ENCODE measurements at places on chromosomes 1 and 21.

GRCh38 chr1:234564035-234565029 is 45.6 kb downstream of the IRF2BP2 start:
- DNase-seq = no peak

DNA sequence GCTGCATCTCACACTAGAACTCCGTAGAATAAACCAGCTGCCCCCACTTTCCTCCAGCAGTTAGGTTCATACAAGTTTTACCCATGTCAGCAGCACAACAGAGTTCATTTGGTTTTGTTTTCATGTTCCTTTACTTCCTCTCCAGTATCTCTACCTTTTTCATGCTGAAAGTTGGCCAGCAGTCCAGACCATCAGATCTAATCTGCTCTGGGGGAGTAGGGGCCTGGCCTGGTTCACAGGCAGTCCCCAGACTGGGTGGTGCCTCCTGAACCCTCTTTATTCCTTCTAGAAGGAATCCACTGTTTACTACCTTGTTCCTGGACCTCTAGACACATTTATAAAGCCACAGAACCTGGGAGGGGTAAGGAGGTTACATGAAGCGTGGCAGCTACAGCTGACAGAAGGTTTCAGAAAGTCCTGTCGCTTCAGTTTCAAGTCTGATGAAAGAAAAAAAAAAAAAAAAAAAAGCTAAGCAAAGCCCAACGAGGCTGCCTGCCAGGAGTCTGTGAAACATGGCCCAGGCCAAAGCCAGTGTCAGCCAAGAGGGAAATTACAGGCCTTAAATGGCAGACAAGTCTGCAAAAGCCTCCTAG is 184.6 kb upstream of the JUN start:
- DNase-seq = peak; percentile 64

DNA sequence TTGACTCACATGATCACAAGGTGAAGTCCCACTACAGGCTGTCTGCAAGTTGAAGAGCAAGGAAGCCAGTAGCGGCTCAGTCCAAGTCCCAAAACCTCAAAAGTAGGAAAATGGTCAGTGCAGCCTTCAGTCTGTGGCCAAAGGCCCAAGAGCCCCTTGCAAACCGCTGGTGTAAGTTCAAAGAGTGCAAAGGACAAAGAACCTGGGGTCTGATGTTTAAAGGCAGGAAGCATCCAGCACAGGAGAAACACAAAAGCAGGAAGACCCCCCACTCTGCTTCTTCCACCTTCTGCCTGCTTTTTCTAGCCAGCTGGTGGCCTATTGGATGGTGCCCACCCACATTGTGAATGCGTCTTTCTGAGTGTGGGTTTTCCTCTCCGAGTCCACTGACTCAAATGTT is 2222.6 kb downstream of the MRPL39 start:
- DNase-seq = no peak

DNA sequence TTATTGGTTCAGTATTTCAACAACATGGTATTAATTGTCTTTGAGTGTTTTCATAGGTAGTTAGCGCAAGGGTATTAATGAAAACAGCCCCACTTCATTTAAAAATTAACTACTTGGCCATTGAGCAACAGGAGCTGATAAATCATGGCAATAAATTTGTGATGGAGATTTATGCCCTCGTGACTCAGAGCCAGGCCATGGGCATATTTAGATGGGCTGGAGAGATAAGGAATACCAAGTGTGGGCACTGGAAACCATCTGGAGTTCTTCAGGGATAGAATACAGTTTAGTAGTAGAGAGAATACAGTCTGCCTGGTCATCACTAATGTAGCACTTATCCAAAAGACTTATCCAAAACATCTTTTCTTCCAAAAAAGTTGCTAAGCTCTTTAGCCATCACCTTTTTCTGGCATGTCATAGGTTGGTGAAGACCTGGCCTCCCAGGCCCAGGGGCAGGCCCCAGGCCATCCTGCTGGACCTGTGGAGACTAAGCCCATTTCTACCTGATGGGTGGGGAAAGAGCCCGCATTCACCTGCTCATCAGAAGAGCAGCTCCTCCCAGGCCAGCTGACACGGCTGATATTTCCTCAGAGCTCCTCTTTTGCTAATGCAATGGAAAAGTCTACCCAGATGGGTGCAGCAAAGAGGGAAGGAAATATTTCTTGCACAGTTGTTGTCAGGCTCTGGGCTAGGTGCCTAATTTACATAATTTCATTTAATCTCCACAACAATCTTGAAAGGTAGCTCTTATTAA is 238.0 kb downstream of the TM2D1 start:
- no peak for DNase-seq

DNA sequence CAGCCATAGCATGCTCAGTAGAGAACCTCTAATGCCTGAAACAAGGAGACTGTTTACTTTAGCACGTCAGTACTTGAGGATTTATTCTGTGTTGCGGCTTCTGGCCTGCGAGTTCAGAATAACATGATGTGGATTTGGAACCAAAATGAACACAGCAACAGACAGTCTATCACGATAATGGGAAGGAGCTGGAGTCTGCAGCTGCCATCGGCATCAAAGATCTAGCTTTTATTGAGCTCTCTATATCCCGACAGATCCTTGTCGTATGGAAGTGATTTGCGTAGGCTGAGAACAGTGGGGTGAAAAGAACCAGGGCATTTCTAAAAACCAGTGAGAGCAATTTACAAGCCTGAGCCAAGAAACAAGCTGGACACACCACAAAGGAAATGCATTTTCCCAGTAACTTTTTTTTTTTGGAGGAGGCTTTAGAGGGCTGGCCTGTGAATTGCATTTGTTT is 294.2 kb downstream of the KIF26B start:
- peak; percentile 26 for DNase-seq

- DNase-seq = no peak
These were observed 77.6 kb downstream of the RIPK4 start for GRCh38 chr21:41689289-41689583.

DNA sequence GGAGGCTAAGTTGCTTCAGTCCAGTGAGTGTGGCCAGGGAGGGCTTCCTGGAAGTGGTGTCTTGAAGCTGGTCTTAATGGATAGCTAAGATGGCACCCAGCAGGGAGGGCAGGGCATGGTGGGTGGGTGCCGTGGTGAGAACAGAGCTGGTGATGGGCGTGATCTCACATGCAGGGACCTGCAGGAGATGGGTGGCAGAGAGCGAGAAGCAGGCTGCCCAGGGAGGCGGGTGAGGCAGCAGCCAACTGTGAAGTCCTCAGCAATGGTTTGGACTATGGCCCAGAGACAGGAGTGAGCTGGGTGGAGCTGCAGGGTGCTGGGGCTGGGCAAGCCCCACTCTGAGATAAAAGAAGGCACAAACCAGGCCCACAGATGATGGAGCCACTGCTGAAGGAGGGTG is 50.7 kb downstream of the UMODL1 start:
- no peak for DNase-seq

- DNase-seq = no peak
These were observed 56.2 kb upstream of the TARBP1 start for GRCh38 chr1:234535218-234535617.

- DNase-seq = no peak
These were observed 5.4 kb downstream of the SERTAD4 start for GRCh38 chr1:210237981-210238380.

DNA sequence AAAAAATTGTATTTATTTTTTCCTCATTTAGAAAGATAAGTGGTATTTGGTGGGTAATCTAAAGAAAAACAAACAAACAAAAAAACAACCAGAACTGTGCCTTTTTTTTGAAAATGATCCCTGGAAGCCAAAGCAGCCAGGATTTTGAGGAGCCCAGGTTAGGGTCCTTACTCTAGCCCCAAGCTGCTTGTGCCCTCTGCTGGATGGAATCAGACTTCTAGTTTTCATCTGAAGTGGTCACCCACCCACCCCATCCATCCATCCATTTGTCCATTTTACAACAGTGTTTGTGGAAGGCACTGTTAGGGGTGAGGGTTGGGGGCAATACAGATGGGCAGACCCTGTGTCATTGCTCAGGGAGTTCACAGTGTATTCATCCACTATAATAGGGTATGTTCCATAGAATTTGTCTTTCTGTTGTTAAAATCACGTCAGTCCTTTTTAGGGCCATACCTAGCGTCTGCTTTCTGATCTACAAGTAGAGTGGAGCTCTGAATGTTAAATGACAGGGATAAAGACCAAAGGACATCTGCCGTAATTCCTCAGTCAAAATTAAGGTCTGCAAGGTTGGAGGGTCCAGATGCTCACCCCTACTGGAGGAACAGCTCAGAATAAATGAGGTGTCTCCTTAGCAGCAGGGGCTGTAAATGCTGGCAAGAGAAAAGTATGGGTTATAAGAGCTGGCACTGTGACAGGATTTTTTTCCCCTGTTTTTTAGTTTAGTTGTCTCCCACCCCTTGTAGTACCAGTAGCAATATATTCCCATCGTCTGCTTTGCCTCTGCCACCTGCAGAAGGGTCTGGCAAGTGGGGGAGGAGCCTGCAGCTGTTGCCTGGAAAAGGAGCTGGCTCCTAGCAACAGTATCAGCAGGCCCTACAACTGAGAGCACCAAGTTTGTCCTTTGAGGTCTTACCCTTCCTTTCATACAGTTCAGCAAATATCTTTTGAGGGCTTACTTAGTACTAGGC is 3.2 kb downstream of the LRRC42 start:
- DNase-seq = no peak

DNA sequence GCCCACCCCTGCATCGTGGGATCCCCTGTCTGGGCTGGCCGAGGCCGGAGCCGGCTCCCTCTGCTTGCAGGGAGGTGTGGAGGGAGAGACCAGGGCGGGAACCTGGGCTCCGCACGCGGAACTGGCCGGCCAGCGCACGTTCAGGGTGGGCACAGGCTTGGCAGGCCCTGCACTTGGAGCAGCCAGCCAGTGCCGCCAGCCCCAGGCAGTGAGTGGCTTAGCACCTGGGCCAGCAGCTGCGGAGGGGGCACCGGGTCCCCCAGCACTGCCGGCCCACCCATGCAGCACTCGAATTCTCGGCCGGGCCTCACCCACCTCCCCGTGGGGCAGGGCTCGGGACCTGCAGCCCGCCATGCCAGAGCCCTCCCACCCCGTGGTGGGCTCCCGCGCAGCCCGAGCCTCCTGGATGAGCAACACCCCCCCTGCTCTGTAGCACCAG is 422.6 kb downstream of the AMY1C start:
- DNase-seq = no peak

DNA sequence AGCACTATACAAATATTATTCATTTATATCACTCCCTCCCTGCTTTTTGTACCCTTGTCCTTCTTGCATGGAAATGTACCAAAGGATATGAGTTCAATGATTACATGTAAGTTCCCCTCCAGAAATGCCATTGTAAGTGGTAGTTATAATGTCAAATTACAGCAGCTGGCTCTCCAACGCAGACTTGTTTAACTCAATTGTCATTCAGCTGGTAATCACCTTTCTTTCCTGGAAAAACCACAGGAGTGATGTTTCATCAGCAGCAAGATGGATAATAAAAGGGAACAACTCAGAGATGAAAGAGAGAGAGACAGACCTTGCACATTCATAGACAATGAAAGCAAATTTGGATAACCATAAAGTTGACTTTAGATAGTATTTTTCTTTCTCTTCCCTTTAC is 578.6 kb upstream of the PBX1 start:
- DNase-seq = no peak
